ENCODE measurements at places on chromosomes 7 and 10.

DNA sequence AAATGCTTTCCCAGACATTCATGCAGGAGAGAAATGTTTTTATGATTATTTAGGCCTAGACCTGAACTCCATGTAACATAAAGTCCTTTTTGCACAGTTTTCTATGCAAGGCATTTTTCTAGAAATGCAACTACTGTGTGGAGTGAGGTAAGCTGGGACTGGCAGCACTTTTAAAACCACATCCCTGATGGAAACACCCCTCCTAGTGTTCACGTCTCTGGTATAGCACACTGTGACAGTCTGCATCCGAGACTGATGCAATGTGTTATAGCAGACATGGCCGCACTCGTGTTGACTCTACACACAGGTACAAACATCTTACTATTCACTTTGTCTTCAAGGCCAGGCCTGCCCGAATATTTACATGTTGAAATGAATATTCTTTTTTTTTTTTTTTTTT is 19.3 kb upstream of the ERCC6 start:
- DNase-seq, result no peak

- DNase-seq, result no peak
Observed at GRCh38 chr7:28761505-28761904, 196.6 kb downstream of the TRIL start.

DNA sequence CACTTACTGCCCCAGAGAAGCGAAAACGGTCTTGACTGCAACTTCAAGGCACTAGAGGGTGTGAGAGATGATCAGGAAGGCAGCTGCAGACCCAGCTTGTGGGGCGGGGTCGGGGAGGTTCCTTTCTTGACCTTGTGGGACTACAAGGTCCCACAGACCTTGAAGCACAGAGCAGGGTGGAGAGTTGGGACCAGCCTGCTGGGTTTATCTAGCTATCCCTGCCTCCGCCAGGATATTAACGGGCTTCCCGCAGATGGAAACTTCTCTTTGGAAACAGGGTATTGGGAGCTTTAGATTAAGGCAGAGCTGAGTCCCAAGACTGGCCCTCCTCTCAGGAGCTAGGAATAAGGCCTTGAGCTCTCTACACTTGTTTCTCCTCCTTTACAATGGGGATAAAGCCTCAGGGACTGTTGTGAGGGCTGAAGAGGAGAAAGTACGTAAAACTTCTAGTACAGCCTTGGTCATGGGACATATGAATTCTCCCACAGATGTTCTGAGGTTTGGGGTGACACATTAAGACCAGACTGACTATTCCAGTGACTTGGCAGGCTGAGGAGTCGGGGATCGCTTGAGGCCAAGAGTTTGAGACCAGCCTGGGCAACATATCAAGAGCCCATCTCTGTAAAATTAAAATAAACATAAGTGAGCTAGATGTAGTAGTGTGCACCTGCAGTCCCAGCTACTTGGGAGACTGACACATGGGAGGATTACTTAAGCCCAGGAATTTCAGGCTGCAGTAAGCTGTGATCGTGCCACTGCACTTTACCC is 153.2 kb downstream of the CDH23 start:
- DNase-seq, result no peak

DNA sequence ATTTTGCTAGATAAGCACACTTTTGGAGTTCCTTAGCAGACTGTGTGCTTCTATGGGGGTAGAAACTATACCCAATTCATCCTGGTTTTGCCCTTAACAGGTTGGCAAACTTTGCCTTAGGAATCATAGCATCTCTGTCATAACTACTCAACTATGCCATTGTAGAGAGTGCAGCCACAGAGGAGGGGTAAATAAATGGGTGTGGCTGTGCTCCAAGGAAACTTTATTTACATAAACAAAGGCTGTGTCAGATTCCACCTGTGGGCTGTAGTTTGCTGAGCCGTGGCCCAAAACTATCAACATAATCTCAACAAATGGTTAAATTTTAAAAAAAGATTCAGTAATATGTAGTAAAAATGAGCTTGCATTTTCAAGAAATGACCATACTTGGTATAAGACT is 51.6 kb upstream of the LAMB1 start:
- no peak for DNase-seq

DNA sequence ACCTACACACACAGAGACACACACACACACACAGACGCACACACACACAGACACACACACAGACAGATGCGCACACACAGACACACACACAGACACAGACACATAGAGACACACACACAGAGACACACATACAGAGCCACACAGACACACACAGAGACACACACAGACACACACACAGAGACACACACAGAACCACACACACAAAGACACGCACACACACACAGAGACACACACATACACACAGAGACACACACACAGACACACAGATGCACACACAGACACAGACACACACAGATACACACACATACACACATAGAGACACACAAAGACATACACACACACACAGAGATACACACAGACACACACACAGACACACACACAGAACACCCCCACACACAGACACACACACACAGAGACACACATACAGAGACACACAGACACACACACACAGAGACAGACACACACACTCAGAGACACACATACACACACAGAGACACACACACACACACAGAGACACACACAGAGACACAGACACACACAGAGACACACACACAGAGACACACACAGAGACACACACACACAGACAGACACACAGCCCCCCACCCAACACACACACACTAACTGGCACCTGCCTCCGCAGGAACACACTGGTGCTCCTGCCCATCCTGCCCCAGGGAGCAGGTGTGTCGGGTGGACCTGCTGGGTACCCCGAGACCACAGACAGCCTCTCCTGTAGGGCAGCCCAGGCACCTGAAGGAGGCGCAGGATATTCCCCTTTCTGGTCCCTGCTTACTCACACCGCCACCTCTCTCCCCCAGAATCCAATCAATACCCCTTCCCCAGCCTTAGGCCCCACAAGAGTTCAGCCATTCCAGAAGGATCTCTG is 5.4 kb upstream of the FZD9 start:
- no peak for DNase-seq

Measured in globus pallidus (tissue), 1 donor.